ENCODE measurements at places on chromosomes 4 and X. TPM values are rescaled to one million over a fixed set of nuclear protein-coding genes. Genes with fewer than 3 reads are reported as not detected.

ASMT gene
- total RNA-seq: not detected

- DNase-seq: no peak
Measured at GRCh38 chr4:141174457-141174856, 41.2 kb upstream of the RNF150 start.

DNA sequence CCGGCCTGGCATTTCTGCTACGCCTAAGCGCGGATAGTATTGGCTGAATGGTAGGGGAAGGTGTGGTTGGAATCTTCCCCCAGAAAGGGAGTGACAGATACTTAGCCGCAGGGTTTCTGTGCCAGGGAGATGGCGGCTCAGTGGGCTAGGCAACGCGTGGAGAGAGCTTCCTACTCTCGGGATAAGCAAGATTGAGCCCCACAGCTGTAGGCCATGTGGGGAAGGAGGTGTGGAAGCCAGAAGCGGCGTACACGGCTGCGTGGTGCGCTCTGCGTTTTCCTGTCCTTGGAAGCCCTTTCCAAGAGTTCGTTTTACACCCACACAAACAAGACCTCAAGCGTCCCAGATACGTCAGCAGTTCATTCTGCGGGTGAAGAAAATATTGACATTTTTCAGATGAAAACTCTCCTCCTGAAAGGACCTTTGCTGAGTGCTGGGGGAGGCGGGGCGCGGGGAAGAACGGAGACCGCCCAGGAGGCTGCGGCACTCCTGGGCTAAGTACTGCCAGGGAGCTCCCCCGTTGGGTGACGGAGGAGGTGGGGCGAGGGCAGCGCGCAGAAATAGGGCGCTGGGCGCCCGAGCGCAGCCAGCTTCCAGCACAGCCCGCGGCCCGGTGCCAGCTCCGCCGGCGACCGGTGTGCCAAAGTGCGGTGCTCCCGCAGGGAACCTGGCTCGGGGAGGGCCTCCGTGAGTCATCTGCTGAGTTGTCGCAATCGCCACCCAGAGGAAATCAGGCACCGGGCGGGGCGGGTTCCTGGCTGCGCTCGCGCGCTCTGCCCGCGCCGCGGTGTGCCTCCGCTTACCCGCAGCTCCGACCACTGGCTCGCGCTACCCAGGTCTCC lies at the start of gene GPAT3:
Gene GPAT3 (plus strand): TSS at position 589 of the 842 bp plus-strand sequence. CDS start 515 bp downstream, outside the sequence.
- peak; percentile 83 for DNase-seq

GRCh38 chr4:137124278-137124932 lies 407.9 kb downstream of the PCDH18 start:
- peak; percentile 85 for DNase-seq

DNA sequence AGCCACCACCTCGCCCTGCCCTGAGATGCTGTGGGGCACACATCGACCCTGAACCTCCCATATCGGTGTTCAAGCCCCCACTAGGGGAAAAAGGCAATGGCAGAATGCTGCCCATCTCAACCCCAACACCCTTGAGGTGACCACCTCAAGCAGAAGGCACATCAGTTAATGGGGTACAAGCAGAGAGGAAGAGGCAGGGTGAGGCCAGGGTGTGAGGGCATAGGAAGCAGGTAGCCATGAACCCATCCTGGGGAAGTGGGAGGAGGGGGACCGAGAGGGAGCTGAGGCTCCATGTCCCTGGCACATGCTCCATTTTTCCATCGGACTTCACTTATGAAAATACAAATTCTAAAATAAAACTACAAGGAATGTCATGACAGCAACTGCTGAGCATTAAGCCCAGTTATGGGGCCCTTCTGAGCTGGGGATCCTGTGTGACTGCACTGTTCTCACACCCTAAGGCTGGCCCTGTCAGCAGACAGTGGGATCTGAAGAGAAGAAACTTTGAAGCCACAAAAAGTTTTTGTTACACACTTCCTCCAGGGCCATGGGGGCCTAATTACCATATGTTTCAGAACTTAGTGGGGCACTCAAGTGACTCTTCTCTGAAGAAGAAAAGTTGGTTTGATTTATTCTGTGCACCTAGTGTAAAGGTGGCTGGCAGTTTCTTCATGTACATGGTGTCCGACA lies 68.2 kb upstream of the FAM241A start:
- DNase-seq: no peak

DNA sequence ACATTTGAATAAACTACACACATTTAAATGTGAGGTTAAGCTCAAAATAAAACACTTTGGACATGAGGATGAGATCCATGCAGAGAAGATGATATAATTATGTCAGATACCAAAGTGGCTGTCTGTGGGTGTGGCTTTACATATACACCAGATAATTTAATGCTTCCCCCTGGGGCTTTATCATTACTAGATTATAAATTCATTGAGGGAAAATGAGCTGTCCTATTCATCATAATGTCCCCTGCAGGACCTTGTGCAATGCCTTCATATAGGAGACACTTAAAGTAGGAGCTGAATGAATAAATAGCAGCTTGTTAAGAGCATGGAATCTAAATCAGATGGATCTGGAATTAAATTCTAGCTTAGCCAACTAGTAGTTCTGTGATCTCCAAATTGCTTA lies 49.7 kb downstream of the OTC start:
- DNase-seq: no peak

GRCh38 chrX:72366701-72367454 lies 61.2 kb upstream of the CITED1 start:
- no peak for DNase-seq

- DNase-seq: no peak
Measured at GRCh38 chr4:184097241-184097605, 120.5 kb downstream of the ENPP6 start.

- no peak for DNase-seq
Measured at GRCh38 chrX:97547877-97548578, 664.3 kb downstream of the RPA4 start.

DNA sequence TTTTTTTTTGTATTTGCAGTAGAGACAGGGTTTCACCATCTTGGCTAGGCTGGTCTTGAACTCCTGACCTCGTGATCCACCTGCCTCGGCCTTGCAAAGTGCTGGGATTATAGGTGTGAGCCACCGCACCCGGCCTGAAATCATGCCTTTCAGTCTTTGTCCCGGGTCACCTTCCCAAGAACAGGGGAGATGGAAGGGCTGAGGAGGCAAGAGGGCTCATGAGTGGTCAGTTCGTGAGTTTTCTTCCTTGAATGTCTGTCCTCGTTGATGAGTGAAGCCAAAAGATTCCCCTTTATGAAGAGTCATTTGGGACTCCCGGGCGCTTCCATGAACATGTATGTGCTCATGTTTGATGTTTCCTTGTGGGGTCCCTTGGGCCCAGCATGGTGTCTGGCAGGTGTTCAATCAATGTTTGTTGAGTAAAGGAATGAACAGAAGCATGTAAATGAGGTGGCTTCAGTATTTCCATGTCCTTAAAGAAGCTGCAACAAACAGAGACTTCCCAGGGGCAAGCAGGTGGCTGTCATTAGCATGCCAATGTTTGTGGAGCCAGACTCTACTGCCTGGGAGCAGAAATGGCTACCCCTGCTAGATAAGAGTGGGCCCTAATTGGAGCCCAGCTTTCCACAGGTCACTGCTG lies 3.4 kb upstream of the SEPTIN6 start:
- no peak for DNase-seq
